ENCODE measurements at places on chromosomes 3 and 15.

DNA sequence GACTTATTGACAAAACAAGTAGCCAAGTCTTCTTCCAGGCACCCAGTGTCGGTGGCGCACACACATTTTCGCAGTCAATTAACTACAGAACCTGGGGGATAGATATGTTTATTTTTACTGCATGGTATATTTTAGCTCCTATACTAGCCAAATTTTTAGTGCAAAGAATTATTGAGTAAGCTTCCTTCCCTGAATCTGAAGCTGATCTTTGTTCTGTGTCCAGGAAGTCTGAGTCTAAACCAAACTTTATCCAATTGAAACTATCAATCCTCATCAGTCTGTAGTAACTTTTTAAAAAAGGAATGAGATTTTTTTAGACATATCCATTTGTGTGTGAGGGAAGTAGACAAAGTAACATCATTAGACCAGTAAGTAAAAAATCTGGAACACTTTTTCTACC lies 133.1 kb downstream of the GADL1 start:
- no peak for DNase-seq

GRCh38 chr3:101807888-101808287 lies 28.9 kb downstream of the NXPE3 start:
- no peak for DNase-seq

GRCh38 chr3:134797057-134797740 lies 2.1 kb downstream of the EPHB1 start:
- no peak for DNase-seq

DNA sequence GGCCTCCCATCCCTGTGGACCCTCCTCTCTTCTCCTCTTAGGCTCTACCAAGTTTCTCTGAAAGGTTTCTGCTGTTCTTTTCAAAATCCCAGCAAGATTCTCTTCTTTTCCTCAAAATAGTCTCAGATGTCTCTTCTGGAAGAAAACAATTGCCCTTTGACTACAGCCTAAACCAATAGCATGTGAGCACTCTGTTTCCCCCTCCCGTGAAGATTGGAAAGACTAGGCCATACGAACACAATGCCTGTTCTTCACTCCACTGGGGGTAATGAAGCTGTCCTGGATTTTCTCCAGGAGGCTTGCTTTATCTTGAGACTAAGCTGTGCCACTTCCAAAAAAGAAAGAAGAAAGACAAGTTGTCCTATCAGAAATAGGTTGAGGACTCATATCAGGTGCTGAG lies 178.7 kb upstream of the MCTP2 start:
- no peak for DNase-seq

GRCh38 chr15:52095597-52096262 lies 16.8 kb downstream of the BCL2L10 start:
- DNase-seq: no peak

DNA sequence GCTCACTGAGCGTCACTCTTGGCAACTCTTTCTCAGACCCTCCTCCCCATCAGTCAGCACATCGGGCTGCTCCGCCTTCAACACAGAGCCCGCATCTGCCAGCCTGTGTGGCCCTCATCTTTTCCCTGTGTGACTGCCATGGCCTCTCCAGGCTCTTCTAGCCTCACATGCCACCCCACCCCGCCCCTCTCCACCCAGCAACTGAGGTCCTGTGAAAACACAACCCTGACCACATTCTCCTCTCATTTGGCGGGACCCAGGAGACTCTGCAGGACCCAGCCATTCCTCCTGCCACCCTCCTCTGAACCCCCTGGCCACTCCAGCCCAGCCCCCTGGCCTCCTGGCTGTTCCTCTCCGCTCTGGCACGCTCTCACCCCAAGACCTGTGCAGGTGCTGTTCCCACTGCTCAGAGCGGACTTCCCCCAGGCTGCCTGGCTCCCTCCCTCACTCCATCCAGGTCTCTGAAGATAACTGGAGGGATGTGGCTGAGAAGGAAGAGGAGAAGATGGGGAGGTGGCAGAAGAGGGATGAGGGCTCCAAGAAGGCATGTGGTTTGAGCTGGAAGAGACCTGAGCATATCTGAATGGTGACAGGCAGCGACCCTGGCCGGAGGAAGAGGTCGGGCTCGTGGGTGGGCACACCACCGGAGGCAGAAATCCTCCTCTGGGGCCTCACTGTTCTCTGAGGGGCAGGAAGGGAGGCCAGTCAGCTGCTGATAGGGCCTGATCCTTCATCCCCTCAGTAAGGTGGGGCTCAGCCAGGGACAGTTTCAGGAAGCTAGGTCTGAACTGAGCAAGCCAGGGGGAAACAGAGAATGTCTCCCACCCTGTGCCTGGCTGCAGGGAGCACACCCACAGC lies 111.2 kb upstream of the RPL32 start:
- no peak for DNase-seq

DNA sequence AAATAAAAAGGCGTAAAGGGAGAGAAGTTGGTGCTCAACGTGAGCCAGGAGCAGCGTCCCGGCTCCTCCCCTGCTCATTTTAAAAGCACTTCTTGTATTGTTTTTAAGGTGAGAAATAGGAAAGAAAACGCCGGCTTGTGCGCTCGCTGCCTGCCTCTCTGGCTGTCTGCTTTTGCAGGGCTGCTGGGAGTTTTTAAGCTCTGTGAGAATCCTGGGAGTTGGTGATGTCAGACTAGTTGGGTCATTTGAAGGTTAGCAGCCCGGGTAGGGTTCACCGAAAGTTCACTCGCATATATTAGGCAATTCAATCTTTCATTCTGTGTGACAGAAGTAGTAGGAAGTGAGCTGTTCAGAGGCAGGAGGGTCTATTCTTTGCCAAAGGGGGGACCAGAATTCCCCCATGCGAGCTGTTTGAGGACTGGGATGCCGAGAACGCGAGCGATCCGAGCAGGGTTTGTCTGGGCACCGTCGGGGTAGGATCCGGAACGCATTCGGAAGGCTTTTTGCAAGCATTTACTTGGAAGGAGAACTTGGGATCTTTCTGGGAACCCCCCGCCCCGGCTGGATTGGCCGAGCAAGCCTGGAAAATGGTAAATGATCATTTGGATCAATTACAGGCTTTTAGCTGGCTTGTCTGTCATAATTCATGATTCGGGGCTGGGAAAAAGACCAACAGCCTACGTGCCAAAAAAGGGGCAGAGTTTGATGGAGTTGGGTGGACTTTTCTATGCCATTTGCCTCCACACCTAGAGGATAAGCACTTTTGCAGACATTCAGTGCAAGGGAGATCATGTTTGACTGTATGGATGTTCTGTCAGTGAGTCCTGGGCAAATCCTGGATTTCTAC lies at the start of gene RARB:
Gene RARB, plus strand, starts transcription at position 322 of the 847 bp plus-strand sequence. Its CDS starts 469 bp downstream, at position 791.
- no peak for DNase-seq

- DNase-seq: no peak
Measured at GRCh38 chr3:169299889-169300288, 363.6 kb downstream of the MECOM start.

DNA sequence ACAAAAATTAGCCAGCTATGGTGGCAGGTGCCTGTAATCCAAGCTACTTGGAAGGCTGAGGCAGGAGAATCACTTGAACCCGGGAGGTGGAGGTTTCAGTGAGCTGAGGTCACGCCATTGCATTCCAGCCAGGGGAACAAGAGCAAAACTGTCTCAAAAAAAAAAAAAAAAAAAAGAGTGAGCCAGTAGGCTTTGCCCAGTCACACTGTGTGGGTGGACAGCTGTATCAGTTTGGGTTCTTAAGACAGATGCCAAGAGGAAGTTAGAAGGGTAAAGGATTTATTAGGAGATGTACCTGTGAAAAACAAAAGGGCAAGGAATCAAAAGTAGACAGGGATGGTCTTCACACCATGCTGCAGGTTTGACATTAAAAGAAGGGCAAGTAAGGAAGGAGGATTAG lies 86.1 kb upstream of the CGNL1 start:
- no peak for DNase-seq

DNA sequence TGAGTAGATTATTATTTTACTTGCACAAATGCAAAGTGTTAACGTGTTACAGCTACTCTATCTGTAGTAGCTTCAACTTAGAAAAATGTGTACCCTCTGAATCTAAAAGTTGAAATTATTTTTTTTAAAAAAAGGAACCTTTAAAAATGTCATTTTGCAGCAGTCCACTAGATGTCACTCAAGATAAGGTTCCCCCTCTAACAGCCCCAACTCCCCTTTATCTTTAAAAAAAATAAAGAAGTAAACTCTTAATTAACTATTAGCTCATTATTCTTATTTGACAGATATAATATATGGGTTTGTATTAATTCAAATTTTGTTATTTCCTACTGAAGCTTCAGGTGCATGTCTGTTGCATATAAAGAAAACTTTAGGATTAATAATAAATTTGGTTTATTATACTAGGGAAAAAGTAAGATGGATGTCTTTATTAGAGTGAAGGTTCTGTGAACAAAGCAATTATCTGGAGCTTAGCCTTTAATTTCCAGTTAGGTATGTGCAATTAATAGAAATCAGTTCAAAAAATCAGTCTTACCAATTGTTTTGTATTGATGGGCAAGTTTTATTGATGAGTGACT lies 288.5 kb downstream of the VGLL3 start:
- DNase-seq: no peak

DNA sequence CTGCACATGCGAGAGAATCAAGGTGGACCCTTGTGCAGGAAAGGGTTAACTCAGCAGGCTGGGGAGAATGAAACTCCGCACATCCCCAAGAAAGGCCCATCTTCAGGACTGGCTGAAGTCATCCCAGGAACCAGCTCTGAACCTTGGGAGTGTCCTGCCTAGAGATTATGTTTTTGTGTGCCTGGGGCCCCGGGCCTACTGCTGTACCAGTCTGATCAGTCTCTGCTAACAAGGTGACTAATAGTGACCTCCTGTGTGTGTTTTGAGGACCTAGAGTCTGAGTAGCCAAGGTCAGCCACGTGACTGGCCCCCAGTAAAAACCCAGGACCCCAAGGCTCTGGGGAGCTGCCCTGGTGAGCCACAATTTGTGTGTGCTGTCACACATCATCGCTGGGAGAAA lies 58.2 kb downstream of the CYFIP1 start:
- no peak for DNase-seq

DNA sequence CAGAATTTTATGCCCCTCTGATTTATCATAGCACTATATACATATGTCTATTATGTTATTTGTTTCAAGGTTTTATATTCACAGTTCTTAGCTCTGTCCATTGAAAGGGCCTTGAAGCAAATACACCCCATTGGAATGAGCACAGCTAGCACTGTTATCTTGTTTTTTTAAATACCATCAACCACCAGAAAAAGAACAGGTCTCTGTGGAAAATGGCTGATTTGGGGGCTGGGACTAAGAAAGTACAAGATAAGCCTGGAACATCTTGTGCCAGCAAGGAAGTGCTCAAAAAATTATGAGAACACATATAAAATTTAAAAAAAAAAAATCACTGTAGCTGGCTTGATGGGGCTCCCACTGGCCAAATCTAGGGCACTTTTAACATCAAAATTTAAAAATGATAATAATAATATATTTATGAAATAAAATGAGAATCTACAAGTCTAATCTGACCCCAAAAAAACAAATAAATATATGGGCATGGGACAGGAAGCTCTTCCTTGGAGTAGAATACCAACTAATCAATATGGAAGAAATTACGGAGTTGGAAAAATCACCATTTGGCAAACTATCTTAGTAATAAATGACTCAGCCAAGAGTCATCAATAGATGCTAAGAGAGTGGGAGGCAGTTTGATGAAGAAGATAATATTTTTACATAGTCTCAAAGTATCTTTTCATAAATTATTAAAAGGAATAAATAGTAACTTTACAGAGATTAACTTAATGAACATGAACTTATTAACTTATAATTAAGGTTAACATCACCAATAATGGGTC lies 20.5 kb downstream of the IFT80 start:
- no peak for DNase-seq

- DNase-seq: no peak
Measured at GRCh38 chr3:66823009-66823397, 175.1 kb upstream of the KBTBD8 start.

DNA sequence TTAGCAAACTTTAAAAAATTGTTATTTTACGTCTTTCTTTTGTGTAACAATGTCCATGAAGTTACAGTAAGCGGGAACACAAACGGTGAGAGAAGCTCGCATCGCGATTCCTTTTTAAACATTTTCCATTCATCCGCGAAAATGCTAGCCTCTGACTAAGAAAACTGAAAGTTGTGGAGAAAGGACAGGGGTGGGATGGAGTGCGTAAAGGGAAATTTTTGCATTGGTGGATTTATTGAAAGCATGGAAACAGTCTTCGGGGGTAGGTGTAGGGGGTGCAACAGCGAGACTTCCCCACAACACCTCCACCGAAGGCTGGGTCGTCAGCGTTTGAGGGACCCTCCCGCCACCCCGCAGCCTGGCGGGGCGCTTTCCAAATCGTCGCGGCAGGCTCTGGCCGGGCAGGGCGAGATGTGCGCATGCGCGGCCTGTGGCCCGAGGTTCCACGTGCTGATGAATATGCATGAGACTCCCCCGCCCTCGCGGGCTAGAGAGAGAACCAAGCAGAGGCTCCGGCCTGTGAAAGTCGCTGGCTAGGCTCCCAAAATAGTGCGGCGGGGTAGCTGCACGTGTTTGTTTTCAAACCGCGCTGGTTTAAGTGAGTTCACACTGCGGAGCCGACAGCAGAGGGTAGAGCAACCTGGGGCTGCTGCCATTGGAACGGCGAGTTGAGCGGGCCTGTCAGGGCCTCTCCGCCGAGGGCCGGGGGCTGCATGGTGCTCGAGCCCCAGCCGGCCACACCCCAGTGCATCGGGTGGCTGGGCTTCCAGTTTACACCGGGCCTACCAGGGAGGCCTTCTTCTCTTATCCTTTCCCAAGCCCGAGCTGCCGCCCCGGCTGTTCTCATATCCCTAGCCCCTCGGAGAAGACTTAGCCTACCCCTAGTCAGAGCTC lies 9.9 kb downstream of the ZIC1 start:
- DNase-seq: no peak

GRCh38 chr15:63905558-63906265 lies 72.0 kb upstream of the HERC1 start:
- DNase-seq: no peak

GRCh38 chr3:187618722-187619121 lies 51.5 kb downstream of the SST start:
- DNase-seq: no peak

DNA sequence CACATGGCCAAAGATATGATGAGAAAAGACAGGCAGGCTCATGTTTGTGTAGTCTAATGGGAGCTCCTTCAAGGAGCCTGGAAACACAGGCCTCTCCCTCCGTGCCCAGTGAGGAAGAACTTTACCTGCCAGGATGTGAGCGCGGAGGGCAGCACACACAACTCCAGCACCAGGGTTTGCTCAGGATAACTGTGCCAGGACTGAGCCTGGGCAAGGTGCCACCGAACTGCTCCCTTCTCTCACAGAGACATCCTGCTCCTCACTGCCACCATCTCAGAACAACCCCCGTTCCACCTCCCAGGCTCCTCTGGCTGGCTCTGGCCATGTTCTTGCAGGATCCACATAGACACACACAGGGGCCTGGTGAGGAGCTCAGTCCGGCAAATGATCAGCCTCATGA lies 87.4 kb downstream of the NUP210 start:
- no peak for DNase-seq

GRCh38 chr3:51617597-51617996 lies 53.5 kb upstream of the TEX264 start:
- no peak for DNase-seq

- no peak for DNase-seq
Measured at GRCh38 chr3:16066975-16067374, 107.5 kb upstream of the GALNT15 start.
